ENCODE measurements at places on chromosomes 6 and 20.

DNA sequence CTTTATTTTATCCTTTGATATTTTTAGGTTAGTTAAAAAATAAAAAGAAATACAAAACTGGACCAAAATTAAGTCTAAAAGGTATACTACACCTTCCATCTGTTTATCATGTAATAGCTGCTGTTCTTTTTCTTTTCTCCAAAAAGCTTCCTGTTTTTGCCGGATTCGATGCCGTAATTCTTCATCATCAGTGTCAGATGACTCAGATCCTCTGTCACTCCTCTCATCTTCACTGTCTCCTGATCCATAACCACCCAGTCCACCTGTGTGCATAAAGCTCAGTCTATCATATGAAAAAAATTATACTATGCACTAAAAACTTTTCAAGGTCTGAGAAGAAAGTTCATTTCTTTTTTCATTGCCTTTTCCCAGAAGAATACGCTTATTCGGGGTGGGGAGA lies 8.5 kb upstream of the COQ3 start:
- no peak for DNase-seq

DNA sequence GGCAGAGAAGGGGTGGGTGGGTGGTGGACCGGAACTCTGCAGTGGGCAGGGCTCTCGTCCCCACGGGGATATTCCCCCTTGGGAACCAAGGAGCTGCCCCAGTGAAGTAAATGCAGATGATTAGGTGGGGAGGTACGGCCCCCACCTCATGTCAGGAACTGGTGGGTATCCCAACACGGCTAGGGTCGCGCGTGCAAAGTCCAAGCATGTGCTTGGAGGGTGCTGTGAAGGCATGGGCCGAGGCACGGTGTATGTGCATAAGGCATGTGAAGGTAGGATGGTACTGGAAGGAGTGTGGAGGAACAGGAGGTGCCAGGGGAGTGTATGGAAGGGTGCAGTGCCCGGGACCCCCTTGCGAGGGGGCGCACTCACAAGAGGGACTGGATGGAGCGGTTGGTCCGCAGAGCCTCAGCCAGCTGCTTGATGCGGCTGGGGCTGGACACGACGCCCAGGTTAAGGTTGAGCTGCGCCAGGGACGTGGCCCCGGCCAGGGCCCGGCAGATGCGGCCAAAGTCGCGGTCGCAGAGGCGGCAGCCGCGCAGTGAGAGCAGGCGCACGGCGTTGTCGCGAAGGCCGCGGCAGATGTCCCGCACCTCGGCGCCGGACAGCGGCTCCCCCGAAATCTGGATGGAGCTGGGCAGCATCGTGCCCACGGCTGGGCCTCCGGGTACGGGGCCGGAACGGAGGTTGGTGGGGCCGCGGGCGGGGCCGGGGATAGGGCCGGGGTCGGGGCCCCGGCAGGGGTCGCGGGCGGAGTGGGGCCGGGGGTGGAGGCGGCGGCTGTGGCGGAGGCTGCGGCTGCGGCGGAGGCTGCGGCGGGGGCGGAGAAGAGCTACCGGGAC lies 783 bp downstream of the LRRC73 start:
- peak; percentile 39 for DNase-seq

GRCh38 chr6:28212510-28213212 lies 12.4 kb upstream of the ZSCAN9 start:
- DNase-seq = peak; percentile 35

- no peak for DNase-seq
Measured at GRCh38 chr6:71033171-71033570, 76.3 kb upstream of the B3GAT2 start.

DNA sequence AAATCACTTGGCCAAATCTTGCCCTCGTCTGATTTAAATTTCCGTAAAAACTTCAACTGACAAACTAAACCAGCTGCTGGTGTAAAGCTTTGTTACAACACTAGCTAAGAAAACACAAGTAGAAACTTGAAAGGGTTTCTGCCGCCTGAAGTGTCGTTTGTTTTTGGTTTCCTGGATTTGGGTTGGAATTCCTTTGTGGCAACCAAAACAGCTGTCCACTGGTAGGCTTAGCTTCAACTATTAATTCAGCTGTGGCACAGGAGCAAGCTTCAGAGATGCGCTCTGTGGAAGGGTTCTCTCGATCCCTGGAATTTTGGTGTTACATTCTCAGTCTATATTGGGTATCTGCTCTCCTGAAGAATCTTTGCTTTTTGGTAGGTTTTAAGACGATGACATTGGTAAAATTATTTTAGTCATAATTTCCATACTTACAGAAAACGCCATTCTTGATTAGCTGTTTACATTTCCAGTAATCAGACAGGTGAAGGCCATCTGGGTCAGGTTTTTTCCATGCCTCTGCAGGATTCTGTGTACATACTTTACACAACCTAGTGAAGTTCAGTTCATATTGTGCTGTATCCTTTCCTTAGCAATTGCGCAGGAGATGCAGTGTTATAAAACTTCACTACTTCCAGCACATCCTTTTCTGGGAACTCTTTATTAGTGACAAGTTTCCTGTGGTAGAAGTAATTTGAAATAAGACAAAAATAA lies 29.9 kb upstream of the SAMD3 start:
- DNase-seq = no peak

DNA sequence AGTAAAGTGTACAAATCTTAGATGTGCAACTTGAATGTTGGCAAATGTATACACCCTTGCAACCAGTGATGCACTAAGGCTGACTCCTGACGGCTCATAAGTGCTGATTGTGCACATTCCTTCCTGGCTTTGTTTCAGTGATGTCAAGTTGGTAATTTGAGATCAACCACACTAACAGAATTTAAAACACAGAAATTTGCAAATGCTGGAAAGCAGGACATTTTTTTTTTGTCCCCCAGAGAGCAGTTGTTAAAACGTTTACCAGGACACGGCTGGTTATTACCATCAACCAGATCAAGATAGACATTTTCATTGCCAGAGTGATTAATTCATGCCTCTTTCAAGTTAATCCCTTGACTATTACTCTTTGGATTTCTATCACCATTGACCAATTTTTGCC lies 735.6 kb downstream of the RFPL4B start:
- DNase-seq = no peak

DNA sequence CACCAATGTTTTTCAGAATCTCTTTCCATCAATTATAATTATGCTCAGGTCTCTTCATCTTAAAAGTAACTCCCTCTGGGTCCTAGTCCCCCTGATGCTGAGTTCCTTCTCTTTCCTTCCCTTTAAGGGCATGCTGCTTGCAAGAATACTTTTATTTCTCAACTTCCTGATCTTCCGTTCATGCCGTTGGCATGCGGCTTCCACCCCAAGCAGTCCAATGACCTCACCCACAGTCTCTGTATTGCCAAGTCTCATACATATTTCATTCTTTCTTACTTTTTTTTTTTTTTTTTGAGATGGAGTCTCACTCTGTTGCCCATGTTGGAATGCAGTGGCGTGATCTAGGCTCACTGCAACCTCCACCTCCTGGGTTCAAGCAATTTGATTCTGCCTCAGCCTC lies 83.5 kb downstream of the NDUFAF5 start:
- no peak for DNase-seq

GRCh38 chr6:113672491-113673149 lies 184.5 kb upstream of the MARCKS start:
- DNase-seq = peak; percentile 94

DNA sequence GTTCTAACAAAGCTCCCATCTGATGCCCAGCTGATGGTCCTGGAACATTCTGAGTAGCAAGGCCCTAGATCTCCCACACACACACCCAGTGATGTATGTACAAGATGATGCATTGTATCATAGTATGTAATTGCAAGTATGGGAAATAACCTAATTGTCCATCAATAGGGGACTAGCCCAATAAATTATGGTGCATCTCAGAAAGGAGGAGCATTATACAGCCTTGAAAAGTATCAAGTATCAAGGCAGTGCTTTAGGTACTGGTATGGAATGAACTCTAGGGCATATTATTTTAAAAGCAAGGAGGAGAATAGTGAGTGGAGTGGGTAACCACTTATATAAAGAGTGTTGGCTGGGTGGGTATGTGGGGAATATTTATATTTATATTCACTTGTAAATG lies 24.8 kb upstream of the PREX1 start:
- DNase-seq = no peak

GRCh38 chr20:10501402-10501801 lies 66.3 kb downstream of the SLX4IP start:
- DNase-seq = no peak

- DNase-seq = no peak
Measured at GRCh38 chr6:107780226-107780625, 43.9 kb downstream of the SCML4 start.

GRCh38 chr6:37459981-37460800 lies 27.2 kb downstream of the CMTR1 start:
- DNase-seq = no peak

- no peak for DNase-seq
Measured at GRCh38 chr6:1068905-1069304, 243.0 kb upstream of the FOXQ1 start.

DNA sequence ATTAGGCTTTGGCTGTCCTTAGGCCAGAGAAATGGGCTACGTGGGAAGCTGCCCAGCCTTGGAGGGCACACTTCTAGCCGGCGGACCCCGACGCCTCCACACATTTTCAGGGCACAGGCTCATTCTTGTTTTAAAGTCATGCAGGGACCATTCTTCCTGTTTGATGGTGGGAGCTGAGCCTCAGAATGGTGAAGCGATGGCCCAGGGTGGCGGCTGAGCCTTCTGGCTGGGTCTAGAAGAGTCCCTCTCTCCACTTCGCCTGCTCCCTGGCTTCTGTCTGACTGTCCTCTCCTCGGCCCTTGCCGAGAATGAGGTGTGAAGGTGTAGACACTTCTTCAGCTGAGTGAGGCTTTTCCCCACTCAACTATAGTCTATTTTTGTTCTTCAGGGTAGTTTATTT lies 114.4 kb downstream of the SULF2 start:
- no peak for DNase-seq

- no peak for DNase-seq
Measured at GRCh38 chr20:61389077-61389476, 137.0 kb downstream of the CDH4 start.

- no peak for DNase-seq
Measured at GRCh38 chr20:13739731-13740649, 44.7 kb downstream of the ESF1 start.

GRCh38 chr6:33427585-33428223 lies 7.8 kb downstream of the SYNGAP1 start:
- DNase-seq = peak; percentile 40

DNA sequence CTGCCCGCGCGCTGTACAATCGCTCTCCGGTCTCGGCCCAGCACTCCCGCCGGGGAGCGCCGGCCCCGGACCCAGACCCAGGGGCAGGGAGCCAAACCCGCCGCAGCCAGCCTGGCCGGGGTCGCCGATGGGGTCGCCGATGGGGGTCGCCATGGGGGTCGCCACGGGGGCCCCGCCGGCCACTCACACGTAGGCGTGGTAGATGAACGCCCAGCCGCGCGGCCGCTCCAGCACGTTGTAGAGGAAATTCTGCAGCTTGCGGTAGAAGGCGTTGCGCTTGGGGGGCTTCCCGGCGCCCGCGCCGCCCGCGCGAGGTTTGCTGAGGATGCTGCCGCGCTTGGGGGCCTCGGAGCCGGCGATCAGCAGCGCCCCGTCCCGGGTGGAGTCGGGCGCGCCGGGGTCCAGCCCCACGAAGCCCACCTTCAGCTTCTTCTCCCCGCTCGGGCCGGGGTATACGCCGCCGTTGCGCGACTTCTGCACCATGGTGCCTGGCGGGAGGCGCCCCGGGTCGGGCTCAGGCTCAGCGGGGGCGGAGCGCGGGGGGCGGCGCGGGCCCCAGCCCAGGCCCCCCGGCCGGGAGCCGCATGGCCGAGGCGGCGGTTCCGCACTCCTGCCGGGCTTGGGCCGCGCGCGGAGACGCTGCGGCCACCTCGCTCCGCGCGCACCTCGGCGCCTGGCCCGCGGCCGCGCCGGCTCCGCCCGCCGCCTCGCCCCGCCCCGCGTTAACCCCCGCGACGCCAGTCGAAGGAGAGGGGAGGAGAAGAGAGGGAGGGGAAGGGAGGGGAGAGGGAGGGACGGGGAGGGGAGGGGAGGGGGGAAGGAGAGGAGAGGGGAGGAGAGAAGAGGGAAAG lies at the start of gene KCNQ2:
KCNQ2 (minus strand) TSS at position 675 of the 851 bp plus-strand sequence; CDS start at position 483, 192 bp downstream.
- DNase-seq = no peak

DNA sequence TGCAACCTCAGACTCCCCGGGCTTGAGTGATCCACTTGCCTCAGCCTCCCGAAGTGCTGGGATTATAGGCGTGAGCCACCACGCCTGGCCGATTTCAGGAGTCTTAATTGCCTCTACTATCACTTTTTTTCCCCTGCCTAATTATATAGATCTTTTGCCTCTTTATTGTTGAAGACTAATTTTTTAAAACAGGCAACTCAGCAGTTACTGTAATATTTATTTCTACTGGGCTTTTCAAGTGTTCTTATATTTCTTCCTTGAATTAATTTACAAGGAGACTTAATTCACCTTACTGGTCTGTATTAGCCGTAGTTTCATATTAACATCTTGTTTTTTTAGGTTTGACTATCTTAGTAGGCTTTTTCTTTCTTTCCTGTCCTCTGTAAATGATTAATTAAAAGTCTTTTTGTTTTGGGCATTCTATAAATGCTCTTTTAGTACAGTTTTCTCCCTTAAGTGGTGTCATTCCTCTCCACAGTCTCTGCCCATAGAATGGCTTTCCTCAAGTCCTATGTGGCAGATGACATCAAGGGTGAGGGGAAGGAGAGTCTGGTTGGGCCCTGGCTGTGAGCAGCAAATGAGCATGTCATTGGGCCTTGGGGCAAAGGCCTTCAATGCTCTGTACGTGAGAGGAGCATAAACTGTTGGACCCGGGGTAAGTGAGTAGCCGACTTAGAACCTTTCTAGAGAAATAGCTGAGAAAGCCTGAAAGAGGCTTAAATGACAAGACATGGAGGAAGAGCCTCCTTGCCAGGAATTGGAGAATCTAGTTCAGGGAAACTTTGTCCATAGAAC lies 36.0 kb downstream of the ANKS1A start:
- no peak for DNase-seq

GRCh38 chr6:56532766-56533551 lies 109.7 kb downstream of the DST start:
- DNase-seq = no peak

DNA sequence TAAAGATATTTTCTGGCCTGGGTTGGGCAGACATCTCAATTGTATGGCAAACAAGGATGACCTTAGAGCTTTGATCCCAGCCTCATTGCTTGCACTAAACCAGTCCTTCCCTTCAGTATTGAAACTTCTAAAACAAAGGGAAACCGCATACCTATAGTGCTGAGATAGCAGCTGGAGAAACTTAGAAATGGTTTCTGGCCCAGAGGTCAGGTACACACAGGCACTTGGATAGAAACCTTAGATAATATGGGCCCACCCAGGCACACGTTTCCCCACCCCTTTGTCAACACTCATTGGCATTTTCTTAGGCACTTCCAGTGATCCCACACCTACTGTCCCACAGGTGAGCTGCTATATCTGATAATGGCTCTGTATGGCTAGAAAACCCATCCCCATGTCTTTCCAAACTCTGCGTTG lies 22.1 kb downstream of the NRSN1 start:
- no peak for DNase-seq
